ENCODE measurements at places on chromosomes 2 and 18.

- no peak for DNase-seq
Observed at GRCh38 chr2:24915175-24915574, 4.9 kb downstream of the ADCY3 start.

GRCh38 chr2:223087466-223087865, 35.5 kb downstream of the KCNE4 start:
- no peak for DNase-seq

- DNase-seq: peak; percentile 30
Observed at GRCh38 chr18:34643989-34644388, 66.1 kb upstream of the DTNA start.

GRCh38 chr2:26493566-26493965, 15.6 kb upstream of the OTOF start:
- DNase-seq: no peak

- DNase-seq: peak; percentile 29
Observed at GRCh38 chr2:55418072-55418471, 1.6 kb downstream of the CCDC88A start.

GRCh38 chr2:50318147-50318546, 713.8 kb downstream of the NRXN1 start:
- no peak for DNase-seq

- DNase-seq: no peak
Observed at GRCh38 chr2:7880566-7880965, 801.3 kb upstream of the ID2 start.

GRCh38 chr2:68548396-68548795, 81.0 kb downstream of the APLF start:
- no peak for DNase-seq

- DNase-seq: peak; percentile 70
Observed at GRCh38 chr2:135055182-135055786, 3.2 kb downstream of the RAB3GAP1 start.

DNA sequence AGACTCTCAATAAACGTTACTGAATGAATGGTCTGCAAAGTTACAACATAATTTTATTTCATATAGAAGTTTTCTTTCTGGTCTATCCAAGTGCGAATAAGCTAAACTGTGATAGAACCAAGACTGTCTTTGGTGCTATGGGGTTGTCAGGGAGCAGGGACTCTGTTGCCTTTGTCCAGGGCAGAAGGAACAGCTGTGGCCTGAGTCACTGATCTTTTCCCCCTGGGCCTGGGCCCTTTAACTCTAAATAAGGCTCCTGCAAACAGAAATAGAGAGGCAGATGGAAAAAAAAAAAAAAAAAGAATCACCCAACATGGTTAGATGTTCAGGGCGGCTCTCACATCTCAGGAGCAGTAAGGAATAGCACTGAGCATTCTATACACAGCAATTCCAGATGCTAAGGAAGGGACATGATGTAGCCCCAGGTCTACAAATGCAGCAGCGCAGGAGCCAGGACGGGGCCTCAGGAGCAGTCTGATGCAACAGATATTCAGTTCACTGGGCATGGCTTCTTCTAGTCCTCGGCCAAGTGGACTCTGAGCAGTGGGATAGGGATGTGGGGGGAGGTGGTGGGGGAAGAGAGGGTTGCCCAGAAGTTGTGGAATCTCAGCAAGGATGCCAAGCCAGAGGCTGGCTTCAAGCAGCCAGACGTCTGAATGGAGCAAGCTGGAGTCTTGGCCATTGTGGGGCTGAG, 247.1 kb upstream of the SIX2 start:
- no peak for DNase-seq

Measured in astrocyte of the spinal cord (primary cell).